ENCODE measurements at places on chromosomes 4 and X. TPM values are rescaled to one million over a fixed set of nuclear protein-coding genes. Genes with fewer than 3 reads are reported as not detected.

- no peak overlapping the region for H3K4me3 ChIP-seq
- DNase-seq = no peak
- no peaks in the 10 kb centered on the region for H3K36me3 ChIP-seq
- H3K27me3 ChIP-seq = no peaks in the 10 kb centered on the region
Observed at GRCh38 chrX:17025621-17026302, 79.3 kb downstream of the REPS2 start.

- DNase-seq = no peak
- H3K27ac ChIP-seq = no peak overlapping the region
- no peaks in the 10 kb centered on the region for H3K27me3 ChIP-seq
- peaks cover 13% of the 10 kb centered on the region for H3K4me1 ChIP-seq
- no peak overlapping the region for H3K4me3 ChIP-seq
Observed at GRCh38 chr4:145487631-145488030, 6.0 kb downstream of the SMAD1 start.

MCF2 gene
- not detected for total RNA-seq

DNA sequence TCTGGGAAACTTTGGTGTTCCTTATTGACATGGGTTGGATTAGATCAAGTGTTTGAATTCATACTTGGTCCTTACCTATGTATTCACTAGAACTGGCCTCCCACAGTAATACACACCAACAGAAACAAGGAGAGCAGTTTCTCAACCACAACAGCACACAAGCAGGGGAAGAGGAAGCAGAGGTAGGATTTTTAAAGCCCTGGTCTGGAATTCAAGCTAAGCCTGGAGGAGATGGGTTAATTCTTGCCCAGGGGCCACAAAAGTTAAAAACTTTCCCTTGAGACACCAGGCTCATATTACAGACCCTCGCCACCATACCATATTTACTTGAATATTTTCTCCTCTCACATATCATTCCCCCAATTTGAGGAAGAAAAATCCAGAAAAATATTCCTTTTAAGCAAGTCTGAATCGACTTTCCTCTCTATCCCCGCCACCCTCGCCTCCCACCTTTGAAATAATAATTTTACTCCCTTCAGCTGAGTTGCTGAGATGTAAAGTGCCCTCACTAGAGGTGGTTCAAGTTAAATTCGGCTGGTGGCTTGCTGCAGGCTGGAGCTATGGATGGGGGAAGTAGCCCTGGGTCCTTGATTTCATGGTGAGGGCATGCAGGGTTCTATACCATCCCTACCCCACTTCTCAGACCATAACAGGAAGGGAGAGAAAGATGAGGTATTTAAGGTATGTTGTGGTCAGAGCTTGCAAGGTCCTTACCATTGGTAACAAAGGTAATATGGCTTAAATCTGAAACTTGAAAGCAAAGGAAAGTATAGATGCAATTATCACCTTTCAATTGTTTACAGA lies 440.2 kb downstream of the INPP4B start:
- no peaks in the 10 kb centered on the region for H3K27me3 ChIP-seq
- H3K4me1 ChIP-seq = peaks cover 56% of the 10 kb centered on the region
- H3K4me3 ChIP-seq = peak overlapping the region; percentile 64
- peaks cover 9% of the 10 kb centered on the region for H3K36me3 ChIP-seq

GRCh38 chrX:73766431-73766795 lies 203.4 kb downstream of the CHIC1 start:
- H3K4me3 ChIP-seq = no peak overlapping the region
- H3K27me3 ChIP-seq = no peaks in the 10 kb centered on the region

GRCh38 chrX:1159548-1159947 lies 52.9 kb downstream of the CRLF2 start:
- no peak overlapping the region for H3K27ac ChIP-seq
- DNase-seq = no peak
- H3K4me1 ChIP-seq = no peaks in the 10 kb centered on the region
- no peak overlapping the region for H3K4me3 ChIP-seq
- no peaks in the 10 kb centered on the region for H3K36me3 ChIP-seq
- no peaks in the 10 kb centered on the region for H3K27me3 ChIP-seq

DNA sequence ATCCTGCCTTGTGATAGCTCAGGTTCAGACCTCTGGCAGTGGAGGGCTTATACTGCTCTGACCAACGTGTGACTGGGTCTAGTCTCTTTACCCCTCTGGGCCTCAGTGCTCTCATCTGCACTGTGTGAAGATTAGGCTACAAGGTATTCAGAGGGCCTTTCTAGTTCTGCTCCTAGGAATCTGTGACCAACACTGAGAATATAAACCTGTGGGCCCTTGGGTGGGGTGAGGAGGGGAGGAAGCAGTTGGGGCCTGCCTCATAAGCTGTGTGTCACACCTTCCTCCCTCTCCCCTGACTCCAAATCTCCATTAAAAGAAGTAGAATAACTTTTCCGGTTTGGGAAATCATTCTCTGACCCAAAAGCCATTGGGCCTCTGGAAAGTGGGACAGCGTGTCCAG lies 66.3 kb upstream of the MSN start:
- no peaks in the 10 kb centered on the region for H3K36me3 ChIP-seq
- H3K4me1 ChIP-seq = peaks cover 32% of the 10 kb centered on the region
- peak overlapping the region; percentile 58 for H3K27ac ChIP-seq
- no peak overlapping the region for H3K4me3 ChIP-seq
- no peak for DNase-seq

NAP1L5 gene
- not detected for total RNA-seq

GRCh38 chr4:15294202-15294601 lies 133.6 kb upstream of the C1QTNF7 start:
- H3K4me3 ChIP-seq = no peak overlapping the region
- no peaks in the 10 kb centered on the region for H3K4me1 ChIP-seq
- H3K27ac ChIP-seq = no peak overlapping the region
- H3K27me3 ChIP-seq = no peaks in the 10 kb centered on the region
- DNase-seq = no peak

DNA sequence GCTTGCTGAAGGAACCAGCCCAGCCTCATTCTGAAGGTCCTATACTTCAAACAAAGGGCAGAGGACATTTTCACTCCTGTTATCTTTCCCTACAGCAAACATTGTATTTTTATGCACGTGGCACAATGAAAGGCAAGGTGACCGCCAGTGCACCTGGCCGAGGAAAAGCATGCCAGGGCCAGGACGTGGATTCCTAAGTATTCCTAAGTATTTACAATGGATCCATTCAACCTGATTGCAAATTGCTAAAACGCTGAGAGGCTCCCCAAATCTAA lies 127.9 kb upstream of the FTHL17 start:
- DNase-seq = no peak
- no peaks in the 10 kb centered on the region for H3K27me3 ChIP-seq
- H3K36me3 ChIP-seq = no peaks in the 10 kb centered on the region
- H3K4me1 ChIP-seq = no peaks in the 10 kb centered on the region

DNA sequence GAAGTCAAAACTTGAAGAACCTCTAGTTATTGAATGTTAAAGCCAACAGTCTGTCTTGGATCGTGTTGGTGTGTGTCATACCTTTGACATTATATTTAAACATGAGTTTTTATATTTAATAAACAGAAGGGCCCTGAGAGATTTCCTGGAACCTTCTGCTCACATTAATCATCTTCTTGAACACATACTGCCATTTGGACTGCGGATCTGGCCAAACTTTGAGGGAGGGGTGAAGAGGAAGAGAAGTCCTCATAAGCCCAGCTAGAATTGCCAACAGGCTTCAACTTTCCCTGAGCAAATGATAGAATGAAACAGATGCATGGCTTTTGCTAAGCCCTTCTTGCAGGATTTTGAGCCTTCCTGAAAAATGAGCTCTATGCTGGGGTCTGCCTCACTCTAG lies 27.4 kb downstream of the CCKAR start:
- H3K4me3 ChIP-seq = no peak overlapping the region
- H3K4me1 ChIP-seq = no peaks in the 10 kb centered on the region

GRCh38 chr4:57043347-57044251 lies 64.9 kb downstream of the POLR2B start:
- H3K4me3 ChIP-seq = no peak overlapping the region
- no peak overlapping the region for H3K27ac ChIP-seq
- no peak for DNase-seq
- no peaks in the 10 kb centered on the region for H3K36me3 ChIP-seq

- H3K27me3 ChIP-seq = no peaks in the 10 kb centered on the region
- no peaks in the 10 kb centered on the region for H3K36me3 ChIP-seq
- no peaks in the 10 kb centered on the region for H3K4me1 ChIP-seq
- H3K27ac ChIP-seq = no peak overlapping the region
- no peak for DNase-seq
Observed at GRCh38 chr4:187724456-187724855, 271.1 kb upstream of the ZFP42 start.

DNA sequence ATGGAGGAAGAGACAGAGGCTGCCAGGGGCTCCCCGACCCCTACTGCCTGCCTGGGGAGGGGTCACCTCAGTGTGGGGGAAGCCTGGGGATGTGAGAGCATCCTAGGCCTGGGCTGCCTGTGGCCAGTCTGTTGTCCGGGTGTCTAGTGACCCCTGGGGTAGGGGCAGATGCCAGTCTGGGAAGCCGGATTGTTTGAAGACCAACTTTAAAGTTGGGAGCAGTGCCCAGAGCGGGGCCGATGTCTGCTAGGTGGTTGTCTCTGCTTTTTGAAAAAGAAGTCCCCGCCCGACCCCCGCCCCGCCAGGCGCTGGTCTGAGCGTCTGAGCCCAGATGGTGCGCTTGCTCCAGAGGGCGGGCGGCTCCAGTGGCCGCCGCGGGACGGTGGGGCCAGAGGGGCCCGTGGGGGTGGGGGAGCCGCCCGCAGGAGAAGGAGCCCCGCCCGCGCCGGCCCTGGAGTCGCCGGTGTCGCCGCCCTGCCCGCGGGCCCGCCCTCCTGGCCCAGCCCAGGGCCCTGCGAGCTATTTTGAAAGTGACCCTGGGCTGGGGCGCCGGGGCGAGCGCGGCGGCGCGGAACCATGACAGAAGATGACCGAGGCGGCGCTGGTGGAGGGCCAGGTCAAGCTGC lies at the start of gene DOK7:
Gene DOK7 (plus strand): TSS at position 517 of the 626 bp plus-strand sequence. CDS start 70 bp downstream, at position 587.
- H3K4me1 ChIP-seq = peaks cover 11% of the 10 kb centered on the region
- DNase-seq = no peak
- no peak within 1 kb of the TSS for H3K27ac ChIP-seq

CCDC158 gene
- total RNA-seq = not detected

- no peaks in the 10 kb centered on the region for H3K27me3 ChIP-seq
- no peaks in the 10 kb centered on the region for H3K36me3 ChIP-seq
- no peak overlapping the region for H3K27ac ChIP-seq
Observed at GRCh38 chr4:152530600-152530999, 5.3 kb downstream of the FBXW7 start.

ADGRG2 gene
- 1.4 TPM for total RNA-seq

DNA sequence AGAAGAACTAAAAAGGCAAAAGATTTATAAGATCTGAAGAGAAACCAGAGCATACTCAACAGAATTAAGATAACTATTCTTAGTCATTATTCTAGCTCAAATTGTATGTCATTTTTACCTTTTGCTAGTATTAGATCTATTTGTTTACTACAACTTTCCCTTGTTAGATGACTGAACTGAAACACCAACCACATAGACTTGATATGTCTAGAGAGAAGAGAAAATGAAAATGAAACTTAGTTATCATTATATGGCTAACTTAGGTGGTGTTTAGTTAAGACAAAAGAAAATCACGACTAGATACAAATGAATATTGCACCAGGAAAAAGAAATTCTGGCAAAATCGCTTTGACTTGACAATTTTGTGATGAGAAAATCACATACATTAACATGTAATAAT lies 690.8 kb downstream of the PCDH18 start:
- H3K27me3 ChIP-seq = no peaks in the 10 kb centered on the region
- H3K27ac ChIP-seq = no peak overlapping the region
- H3K4me3 ChIP-seq = no peak overlapping the region
- DNase-seq = no peak

DUX4 gene
- not detected for total RNA-seq

GRCh38 chrX:45070116-45071007 lies 130.3 kb downstream of the DIPK2B start:
- peak; percentile 68 for DNase-seq
- H3K36me3 ChIP-seq = peaks cover 19% of the 10 kb centered on the region
- no peaks in the 10 kb centered on the region for H3K27me3 ChIP-seq
- no peak overlapping the region for H3K4me3 ChIP-seq
- H3K27ac ChIP-seq = no peak overlapping the region
- H3K4me1 ChIP-seq = peaks cover 6% of the 10 kb centered on the region

PRSS12 gene
- total RNA-seq = 1.5 TPM

DNA sequence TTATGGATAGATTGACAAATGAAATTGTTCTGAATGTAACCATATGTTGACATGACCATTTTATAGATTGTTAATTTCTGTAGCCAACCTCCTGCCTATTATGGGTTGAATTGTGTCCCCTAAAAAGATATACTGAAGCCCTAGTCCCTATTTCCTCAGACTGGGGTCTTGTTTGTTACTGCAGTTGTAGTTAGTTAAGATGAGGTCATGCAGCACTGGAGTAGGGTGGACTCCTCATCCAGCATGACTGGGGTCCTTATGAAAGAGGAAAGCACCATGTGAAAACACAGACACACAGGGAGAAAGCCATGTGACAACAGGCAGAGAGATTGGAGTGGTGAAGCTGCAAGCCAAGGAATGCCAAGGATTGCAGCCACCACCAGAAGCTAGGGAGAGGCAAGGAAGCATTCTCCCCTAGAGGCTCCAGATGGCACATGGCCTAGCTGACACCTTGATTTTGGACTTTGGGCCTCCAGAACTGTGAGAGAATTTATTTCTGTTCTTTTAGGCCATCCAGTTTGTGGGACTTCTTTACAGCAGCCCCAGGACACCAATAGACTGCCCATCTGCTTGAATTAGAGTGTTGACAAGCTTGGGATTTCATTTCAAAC lies 14.0 kb downstream of the MTM1 start:
- no peak overlapping the region for H3K4me3 ChIP-seq
- H3K36me3 ChIP-seq = 0 out of 2 replicates have a peak, but pooled peaks cover 7% of the 10 kb centered on the region
- no peak for DNase-seq
- peaks cover 26% of the 10 kb centered on the region for H3K4me1 ChIP-seq

DNA sequence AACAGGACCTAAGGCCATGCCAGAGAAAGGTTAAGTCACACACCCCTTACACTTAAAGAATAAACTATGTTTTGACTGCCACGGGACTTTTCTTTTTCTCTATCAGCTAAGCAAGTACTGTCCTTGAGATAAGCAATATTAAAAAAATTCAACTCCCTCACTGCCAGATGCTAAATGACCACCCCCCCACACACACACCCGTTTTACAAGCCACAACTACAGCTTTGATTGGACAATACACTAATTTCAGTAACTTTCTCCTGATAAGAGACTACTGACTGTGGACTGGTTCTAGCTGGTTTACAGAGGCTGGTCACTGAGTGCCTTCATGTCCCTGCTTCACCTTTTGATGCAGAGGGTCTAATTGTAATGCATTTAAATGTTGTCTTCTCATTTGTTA lies 63.9 kb upstream of the HOPX start:
- H3K27ac ChIP-seq = no peak overlapping the region
- no peak overlapping the region for H3K4me3 ChIP-seq
- no peak for DNase-seq
- no peaks in the 10 kb centered on the region for H3K27me3 ChIP-seq
- peaks cover 21% of the 10 kb centered on the region for H3K4me1 ChIP-seq
- no peaks in the 10 kb centered on the region for H3K36me3 ChIP-seq

GAGE12E gene
- total RNA-seq = not detected

- no peaks in the 10 kb centered on the region for H3K27me3 ChIP-seq
- DNase-seq = no peak
- H3K4me3 ChIP-seq = no peak overlapping the region
- H3K27ac ChIP-seq = no peak overlapping the region
- no peaks in the 10 kb centered on the region for H3K4me1 ChIP-seq
- H3K36me3 ChIP-seq = no peaks in the 10 kb centered on the region
Observed at GRCh38 chr4:62003695-62004094, 803.6 kb downstream of the ADGRL3 start.

GRCh38 chr4:136743238-136743637 lies 789.1 kb downstream of the PCDH18 start:
- no peak for DNase-seq
- H3K4me1 ChIP-seq = peaks cover 15% of the 10 kb centered on the region
- no peak overlapping the region for H3K4me3 ChIP-seq
- no peaks in the 10 kb centered on the region for H3K27me3 ChIP-seq
- no peaks in the 10 kb centered on the region for H3K36me3 ChIP-seq
- no peak overlapping the region for H3K27ac ChIP-seq
